ENCODE measurements at places on chromosomes 1 and 21. TPM values are rescaled to one million over a fixed set of nuclear protein-coding genes. Genes with fewer than 3 reads are reported as not detected.

DNA sequence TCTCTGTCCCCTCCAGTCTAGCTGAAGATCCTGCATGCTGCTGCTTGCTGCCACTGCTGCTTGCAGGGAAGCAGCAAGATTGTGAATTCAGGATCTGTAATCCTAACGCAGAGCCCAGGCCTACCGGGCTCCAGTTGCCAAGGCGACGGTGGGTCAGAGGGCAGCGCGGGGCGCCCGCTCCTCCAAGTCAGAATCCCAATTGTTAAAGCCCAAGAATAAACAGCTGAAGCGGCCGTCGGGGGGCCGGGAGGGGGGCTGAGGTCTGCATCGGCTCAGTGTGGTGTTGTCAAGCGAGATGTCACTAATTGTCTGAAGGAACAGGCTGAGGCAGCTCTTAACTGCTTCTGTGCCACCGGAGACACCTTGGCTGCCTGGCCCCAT is 36.8 kb downstream of the AHDC1 start:
- H3K4me1 ChIP-seq, result peaks cover 79% of the 10 kb centered on the region
- peak overlapping the region; percentile 36 for H3K27ac ChIP-seq
- H3K4me3 ChIP-seq, result no peak overlapping the region

- DNase-seq, result no peak
- H3K27ac ChIP-seq, result no peak overlapping the region
- H3K4me3 ChIP-seq, result no peak overlapping the region
- no peaks in the 10 kb centered on the region for H3K27me3 ChIP-seq
- no peaks in the 10 kb centered on the region for H3K36me3 ChIP-seq
Measured at GRCh38 chr1:108572182-108572581, 12.3 kb downstream of the EEIG2 start.

MRAP gene
- total RNA-seq, result 0.46 TPM

- no peak for DNase-seq
- H3K4me3 ChIP-seq, result no peak overlapping the region
- H3K27me3 ChIP-seq, result no peaks in the 10 kb centered on the region
- no peaks in the 10 kb centered on the region for H3K36me3 ChIP-seq
Measured at GRCh38 chr1:172671591-172671990, 12.7 kb downstream of the FASLG start.

DNA sequence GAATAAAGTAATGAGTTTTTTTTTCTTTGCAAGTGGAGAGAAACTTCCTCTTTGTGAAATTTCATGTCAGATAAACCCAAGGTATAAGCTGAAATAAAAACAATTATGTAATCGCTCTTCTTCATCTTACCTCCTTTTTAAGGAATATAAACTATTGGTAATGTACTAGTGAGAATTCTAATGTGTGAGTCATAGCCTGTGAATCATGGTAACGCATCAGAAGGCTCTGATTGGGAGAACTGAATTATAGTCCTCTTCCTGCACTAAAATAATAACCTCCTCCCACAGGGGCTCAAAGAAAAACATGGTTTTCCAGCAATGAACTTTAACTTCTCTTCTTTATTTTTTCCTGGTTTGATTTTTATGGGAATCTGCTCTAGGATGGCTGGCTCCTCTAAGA is 57.1 kb upstream of the COX20 start:
- H3K4me3 ChIP-seq, result no peak overlapping the region
- H3K27ac ChIP-seq, result no peak overlapping the region
- H3K36me3 ChIP-seq, result no peaks in the 10 kb centered on the region
- no peak for DNase-seq

CRP gene
- total RNA-seq, result 0.26 TPM

- peak; percentile 89 for DNase-seq
- no peaks in the 10 kb centered on the region for H3K36me3 ChIP-seq
- H3K4me1 ChIP-seq, result peaks cover 3% of the 10 kb centered on the region
- H3K27me3 ChIP-seq, result no peaks in the 10 kb centered on the region
- peak overlapping the region; percentile 84 for H3K27ac ChIP-seq
Measured at GRCh38 chr1:167454894-167455785, 63.2 kb downstream of the CD247 start.

MASP2 gene
- total RNA-seq, result not detected

DNA sequence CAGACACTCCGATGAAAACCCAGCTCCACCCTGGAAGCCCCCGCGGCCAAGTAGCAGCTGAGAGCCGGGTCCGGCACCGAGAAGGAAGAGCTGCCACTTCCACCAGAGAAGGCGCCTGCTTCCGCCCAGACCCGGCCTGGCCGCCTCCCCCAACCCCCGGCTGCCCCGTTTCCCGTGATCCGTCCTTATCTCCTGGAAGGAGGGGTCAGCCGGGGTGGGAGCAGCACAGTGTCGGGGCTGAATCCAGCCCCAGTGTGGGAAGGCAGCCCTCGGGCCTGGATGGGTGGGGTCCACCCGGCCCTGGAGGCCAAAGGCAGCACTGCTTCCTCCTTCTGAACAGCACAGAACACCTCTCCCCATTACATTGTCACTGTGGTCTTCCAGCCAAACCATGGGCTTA is 69.4 kb downstream of the MEGF6 start:
- no peak overlapping the region for H3K4me3 ChIP-seq
- H3K4me1 ChIP-seq, result peaks cover 20% of the 10 kb centered on the region
- H3K27ac ChIP-seq, result peak overlapping the region; percentile 6
- no peaks in the 10 kb centered on the region for H3K36me3 ChIP-seq
- no peaks in the 10 kb centered on the region for H3K27me3 ChIP-seq
- no peak for DNase-seq

GRCh38 chr1:239566074-239566473 is 179.7 kb downstream of the CHRM3 start:
- no peaks in the 10 kb centered on the region for H3K27me3 ChIP-seq
- no peaks in the 10 kb centered on the region for H3K36me3 ChIP-seq
- DNase-seq, result no peak

SLAMF8 gene
- total RNA-seq, result 34.6 TPM

NHLH1 gene
- total RNA-seq, result not detected

- H3K36me3 ChIP-seq, result no peaks in the 10 kb centered on the region
- H3K27ac ChIP-seq, result no peak overlapping the region
- H3K4me3 ChIP-seq, result no peak overlapping the region
- peaks cover 19% of the 10 kb centered on the region for H3K4me1 ChIP-seq
- no peaks in the 10 kb centered on the region for H3K27me3 ChIP-seq
Measured at GRCh38 chr21:45468971-45469272, 64.0 kb downstream of the COL18A1 start.

GRCh38 chr1:204201348-204202040 is 5.2 kb upstream of the KISS1 start:
- no peaks in the 10 kb centered on the region for H3K4me1 ChIP-seq
- H3K27me3 ChIP-seq, result no peaks in the 10 kb centered on the region
- H3K4me3 ChIP-seq, result no peak overlapping the region
- no peaks in the 10 kb centered on the region for H3K36me3 ChIP-seq

- no peaks in the 10 kb centered on the region for H3K27me3 ChIP-seq
- peaks cover 11% of the 10 kb centered on the region for H3K4me1 ChIP-seq
- H3K4me3 ChIP-seq, result no peak overlapping the region
- H3K36me3 ChIP-seq, result no peaks in the 10 kb centered on the region
- no peak for DNase-seq
Measured at GRCh38 chr1:6396998-6397397, 3.4 kb upstream of the ACOT7 start.

- no peaks in the 10 kb centered on the region for H3K36me3 ChIP-seq
- H3K27me3 ChIP-seq, result no peaks in the 10 kb centered on the region
- no peak within 1 kb of the TSS for H3K4me3 ChIP-seq
- no peaks in the 10 kb centered on the region for H3K4me1 ChIP-seq
Measured at GRCh38 chr1:26190373-26190987, at the start of gene CATSPER4. Gene CATSPER4 (plus strand): TSS chr1:26190602. CDS start chr1:26190628, 26 bp downstream.

GRCh38 chr21:28485301-28486022 is 507.2 kb downstream of the LTN1 start:
- H3K27me3 ChIP-seq, result no peaks in the 10 kb centered on the region
- no peak overlapping the region for H3K4me3 ChIP-seq
- no peak overlapping the region for H3K27ac ChIP-seq
- no peaks in the 10 kb centered on the region for H3K4me1 ChIP-seq

- H3K4me1 ChIP-seq, result no peaks in the 10 kb centered on the region
- no peaks in the 10 kb centered on the region for H3K27me3 ChIP-seq
- no peak overlapping the region for H3K4me3 ChIP-seq
Measured at GRCh38 chr1:232818040-232818439, 12.8 kb downstream of the MAP10 start.

DNA sequence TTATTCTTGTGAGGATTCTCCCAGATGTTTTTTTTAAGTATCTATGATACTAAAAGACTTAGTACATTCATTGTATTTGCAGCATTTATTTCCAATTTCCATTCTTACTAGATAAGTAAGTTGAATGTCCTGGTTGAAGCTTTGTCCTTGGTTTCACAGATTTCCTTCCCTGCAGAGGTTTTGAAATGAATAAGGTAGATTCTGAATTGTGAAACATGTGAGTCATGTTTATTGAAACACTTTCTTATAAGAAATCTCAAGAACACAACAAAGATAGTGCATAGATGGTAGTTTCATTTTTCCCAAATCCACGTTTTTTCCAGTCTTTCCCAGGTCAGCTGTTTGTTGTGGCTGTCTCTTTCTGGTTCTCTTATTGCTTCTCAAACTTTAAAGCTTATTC is 24.8 kb downstream of the GABPA start:
- no peak overlapping the region for H3K27ac ChIP-seq
- DNase-seq, result no peak
- no peaks in the 10 kb centered on the region for H3K27me3 ChIP-seq
- H3K4me1 ChIP-seq, result no peaks in the 10 kb centered on the region

RIMS3 gene
- 4.7 TPM for total RNA-seq

DNA sequence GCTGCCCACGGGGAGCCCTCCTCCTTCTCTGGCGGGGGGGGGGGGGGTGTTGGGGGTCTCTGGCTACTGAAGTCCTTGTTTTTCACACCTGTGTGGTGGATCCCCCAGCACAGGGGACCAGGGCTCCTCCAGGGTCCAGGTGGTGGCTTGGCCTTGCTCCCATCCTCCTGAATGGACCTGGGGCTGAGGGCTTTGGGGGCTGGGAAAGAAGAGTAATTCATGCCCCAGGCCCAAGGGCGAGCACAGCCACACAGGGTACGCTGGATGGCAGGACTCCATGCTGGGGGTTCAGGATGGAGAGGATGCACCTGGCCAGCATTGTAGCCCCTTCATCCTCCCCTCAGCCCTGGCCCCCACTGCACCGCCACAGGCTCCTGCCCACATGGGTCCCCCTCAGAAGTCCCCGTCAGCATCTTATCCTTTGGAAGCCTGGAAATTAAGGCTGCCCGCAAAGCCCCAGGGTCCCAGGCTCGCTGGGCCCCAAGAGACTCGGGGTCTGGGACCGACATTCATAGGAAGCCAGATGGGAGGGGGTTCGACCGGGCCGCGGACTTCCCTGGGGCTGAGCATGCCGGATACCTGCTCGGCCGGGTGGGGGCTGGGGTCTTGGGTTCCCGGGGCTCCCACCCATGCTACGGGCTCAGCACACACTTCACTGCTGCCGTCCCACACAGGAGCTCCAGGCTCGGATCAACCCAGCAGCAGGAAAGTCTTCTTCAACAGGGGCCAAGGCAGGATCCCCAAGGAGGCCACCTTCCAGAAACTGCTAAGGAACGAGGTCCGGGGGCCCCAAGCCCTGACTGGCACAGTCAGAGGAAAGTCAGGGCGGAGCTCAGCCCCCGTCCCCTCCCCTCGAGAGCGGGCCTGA is 49.0 kb upstream of the ACTRT2 start:
- H3K4me3 ChIP-seq, result no peak overlapping the region
- H3K27ac ChIP-seq, result no peak overlapping the region
- no peaks in the 10 kb centered on the region for H3K36me3 ChIP-seq
- H3K4me1 ChIP-seq, result no peaks in the 10 kb centered on the region
- peak; percentile 57 for DNase-seq

DNA sequence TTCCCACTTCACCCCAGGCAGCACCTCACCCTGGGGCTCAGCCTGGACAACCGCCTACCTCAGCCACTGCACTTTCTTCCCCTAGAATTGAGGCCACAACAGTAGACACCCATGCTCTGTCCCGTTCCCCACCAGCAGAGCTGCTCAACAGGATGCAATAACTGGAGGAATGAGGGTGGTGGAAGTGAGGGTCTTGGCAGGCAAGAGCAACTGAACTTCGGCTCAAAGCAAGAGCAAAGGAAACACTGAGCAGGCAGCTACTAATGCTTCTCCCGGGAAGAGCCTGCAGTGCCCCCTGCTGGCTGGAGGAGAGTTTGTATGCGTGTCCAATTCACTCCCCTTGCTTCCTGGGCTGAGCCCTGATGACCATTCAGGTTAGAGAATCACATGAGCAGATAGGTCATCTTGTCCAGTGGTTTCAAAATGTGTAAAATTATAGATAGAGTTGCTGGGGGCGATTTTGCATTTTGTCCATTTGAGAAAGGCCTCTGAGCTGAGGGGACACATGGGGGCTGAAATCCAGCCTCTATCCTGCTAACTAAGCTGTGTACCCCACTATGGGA is 13.9 kb downstream of the NT5C1A start:
- no peak overlapping the region for H3K27ac ChIP-seq
- DNase-seq, result peak; percentile 82
- no peak overlapping the region for H3K4me3 ChIP-seq
- peaks cover 4% of the 10 kb centered on the region for H3K4me1 ChIP-seq

DNA sequence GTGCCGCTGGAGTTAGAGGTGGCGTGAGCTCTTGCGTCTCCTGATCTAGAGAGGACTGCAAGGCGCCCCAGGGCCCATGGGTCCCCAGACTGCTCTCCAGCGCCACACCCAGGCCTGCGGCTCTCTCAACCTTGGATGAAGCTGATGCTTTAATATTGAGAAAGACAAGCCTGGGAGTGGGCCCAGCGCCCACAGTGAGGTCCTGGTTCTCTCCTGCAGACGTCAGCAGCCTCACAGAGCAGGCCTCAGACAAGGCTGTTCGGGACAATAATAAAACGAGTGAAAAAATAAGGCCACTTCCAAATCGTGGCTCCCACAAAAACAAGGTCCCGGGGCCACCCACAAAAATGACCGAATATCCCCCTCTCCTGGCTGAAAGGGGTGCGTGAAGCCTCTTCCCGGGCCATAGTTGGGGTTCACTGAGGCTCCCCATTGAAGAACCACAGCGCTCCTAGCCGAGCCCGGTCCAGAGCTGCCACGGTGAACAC is 6.0 kb upstream of the DNMT3L start:
- no peaks in the 10 kb centered on the region for H3K27me3 ChIP-seq
- DNase-seq, result no peak
- H3K27ac ChIP-seq, result no peak overlapping the region
- H3K36me3 ChIP-seq, result no peaks in the 10 kb centered on the region
- no peaks in the 10 kb centered on the region for H3K4me1 ChIP-seq
- no peak overlapping the region for H3K4me3 ChIP-seq

- H3K36me3 ChIP-seq, result no peaks in the 10 kb centered on the region
- DNase-seq, result no peak
- peaks cover 5% of the 10 kb centered on the region for H3K4me1 ChIP-seq
Measured at GRCh38 chr1:214475331-214475730, 76.1 kb downstream of the PTPN14 start.

DNA sequence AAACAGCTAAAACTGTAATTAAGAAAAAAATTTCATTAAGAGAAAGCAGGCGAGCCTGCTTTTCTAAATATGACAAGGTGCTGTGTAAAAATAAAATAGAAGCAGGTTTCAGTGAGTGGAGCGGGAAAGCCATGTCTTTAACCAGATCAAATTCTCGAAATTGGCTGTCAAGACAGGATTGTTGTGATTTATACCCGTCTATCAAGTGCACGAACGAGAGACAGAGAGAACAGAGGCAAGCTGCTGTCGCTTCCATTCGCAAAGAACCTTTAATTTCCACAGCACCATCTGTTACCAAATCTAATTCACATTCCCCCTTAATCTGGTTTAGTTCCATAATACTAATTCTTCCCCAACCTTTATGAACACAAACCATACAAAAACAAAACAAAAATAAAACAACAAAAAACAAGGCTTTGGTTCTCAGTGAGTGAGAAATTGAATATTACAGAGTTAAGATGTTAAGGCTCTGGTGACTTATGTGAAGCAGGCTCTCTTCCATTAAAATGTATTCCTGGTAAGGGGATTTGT is 35.0 kb downstream of the ESRRG start:
- H3K4me3 ChIP-seq, result no peak overlapping the region
- H3K27me3 ChIP-seq, result no peaks in the 10 kb centered on the region
- no peak overlapping the region for H3K27ac ChIP-seq
- no peaks in the 10 kb centered on the region for H3K36me3 ChIP-seq
- no peak for DNase-seq
- no peaks in the 10 kb centered on the region for H3K4me1 ChIP-seq

ITLN2 gene
- total RNA-seq, result 44.1 TPM

All from upper lobe of right lung (tissue), 1 donor.